A172 (cell line): ENCODE measurements at places on chromosomes 3 and 15. TPM values are rescaled to one million over a fixed set of nuclear protein-coding genes. Genes with fewer than 3 reads are reported as not detected.

The RUVBL1 gene
- 169 and 205 TPM in 2 replicates for total RNA-seq

DNA sequence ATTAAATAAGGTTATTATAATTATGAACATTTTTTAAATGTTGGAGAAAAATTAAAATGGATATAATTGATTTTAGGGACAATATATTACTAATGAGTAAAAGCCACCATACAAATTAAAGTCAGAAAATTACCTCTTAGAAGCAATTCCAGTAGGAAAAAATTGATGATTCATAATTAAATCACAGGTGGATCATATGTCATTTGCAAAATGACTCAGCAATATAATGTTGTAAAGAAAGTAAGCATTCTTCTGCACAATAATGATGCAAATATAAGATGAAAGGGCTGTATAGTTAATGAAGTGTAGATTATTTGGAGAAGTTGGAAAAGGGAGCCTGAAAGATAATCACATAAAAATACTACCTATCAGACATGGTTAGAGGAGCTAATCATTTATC is 25.8 kb downstream of the ZPLD1 start:
- DNase-seq: no peak

GRCh38 chr15:94736236-94736635 is 504.9 kb downstream of the MCTP2 start:
- DNase-seq: no peak

GRCh38 chr3:141979050-141979671 is 102.7 kb downstream of the ATP1B3 start:
- DNase-seq: peak; percentile 94

DNA sequence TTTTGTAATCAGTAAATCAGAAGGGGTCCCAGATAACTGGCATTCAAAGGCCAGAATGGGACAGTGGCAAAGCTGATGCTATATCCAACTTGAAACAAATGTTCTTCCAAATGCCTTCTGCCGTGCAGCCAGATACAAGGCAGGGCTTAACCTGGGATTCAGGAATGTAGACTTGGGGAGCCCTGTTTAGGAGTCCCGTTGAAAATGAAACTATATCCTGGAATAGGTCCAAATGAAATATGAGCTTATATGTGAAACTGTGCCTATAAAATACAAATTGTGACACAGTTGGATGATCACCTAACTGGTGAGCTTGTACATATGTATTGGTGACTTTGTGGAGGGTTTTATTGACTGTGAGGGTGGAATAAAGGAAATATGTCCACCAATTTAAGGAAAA is 28.7 kb downstream of the FRMD4B start:
- DNase-seq: no peak

DNA sequence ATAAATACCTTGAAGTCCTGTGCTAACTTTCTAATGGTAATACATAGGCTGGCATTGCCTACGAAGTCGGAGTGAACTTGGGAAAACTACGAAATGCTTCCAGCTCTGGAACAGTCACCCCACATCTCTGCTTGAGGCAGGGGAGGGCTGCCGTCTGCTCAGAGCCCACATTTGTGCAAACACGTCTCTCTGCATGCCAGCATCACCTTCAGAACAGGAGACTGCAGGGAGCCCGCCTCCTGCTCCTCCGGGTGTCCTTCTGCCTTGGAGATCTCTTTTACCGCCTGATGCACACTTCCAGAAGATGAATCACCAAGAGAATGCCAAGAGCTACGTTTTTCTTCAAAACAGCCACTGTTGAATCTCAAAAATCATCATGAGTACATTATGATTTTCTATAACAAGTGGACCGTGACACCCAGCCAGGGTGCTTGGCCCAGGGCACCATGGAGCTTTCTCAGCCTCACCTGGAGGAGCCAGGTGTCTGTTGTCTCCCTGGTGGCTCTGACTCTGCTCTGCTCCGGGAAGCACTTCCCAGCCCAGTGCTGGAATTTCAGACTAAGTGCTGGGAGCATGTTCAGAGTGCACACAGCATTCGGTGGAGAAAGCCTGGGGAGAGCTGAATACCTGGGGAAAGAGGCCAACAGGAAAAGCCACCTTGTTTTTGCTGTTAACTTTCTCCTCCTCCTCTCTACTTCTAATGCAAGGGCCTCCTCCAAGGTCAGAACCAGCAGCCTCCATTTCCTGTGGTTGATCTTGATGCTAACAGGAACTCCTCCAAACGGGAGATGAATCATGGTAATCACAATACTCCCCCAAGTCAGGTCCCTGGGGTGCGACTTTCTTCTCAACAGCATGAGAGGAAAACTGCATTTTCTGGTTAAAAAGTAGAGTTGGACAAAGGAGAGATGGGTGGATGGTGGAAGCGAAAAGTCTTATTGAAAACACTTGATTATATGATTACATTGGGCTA is 467.7 kb downstream of the GABRG3 start:
- no peak for DNase-seq

DNA sequence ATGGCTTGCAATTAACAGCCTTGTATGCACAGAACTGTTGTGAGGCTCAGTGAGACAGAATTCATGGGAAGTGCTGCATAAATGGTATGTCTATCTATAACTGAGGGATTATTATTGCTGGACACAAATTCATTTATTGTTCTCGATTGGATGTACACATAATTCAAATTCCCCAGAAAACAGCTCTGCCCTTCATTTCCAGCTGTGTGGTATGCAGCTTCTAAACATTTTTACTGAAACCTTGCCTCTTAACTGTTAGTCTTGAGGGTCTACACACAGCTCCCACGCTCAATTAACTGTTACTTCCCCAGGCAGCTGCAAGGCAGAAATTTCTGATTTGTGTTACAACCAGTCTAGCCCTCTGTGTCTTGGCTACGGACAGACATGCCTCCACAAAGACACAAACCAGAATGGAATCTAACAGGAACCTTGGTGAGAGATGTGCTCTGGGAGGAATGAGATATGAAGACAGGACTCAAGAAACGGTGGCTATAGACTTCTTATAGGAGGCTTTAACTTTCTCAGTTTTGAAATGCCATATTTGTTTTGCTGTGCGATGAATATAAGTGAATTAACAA is 139.7 kb upstream of the TBL1XR1 start:
- DNase-seq: no peak

The PCOLCE2 gene
- total RNA-seq: 6.7 and 22.9 TPM in 2 replicates

- DNase-seq: no peak
Measured at GRCh38 chr3:192183109-192183508, 544.2 kb downstream of the FGF12 start.

GRCh38 chr3:8800016-8800415 is 30.6 kb upstream of the OXTR start:
- no peak for DNase-seq

GRCh38 chr3:12557473-12558100 is 700 bp downstream of the MKRN2 start:
- peak; percentile 20 for DNase-seq

The PPP1R14D gene
- not detected in 2 replicates for total RNA-seq

GRCh38 chr3:103511891-103512290 is 1077.1 kb downstream of the ZPLD1 start:
- no peak for DNase-seq
